ENCODE measurements at places on chromosomes 16 and 17.

- DNase-seq: no peak
These were observed 28.2 kb upstream of the ZC3H18 start for GRCh38 chr16:88541831-88542616.

DNA sequence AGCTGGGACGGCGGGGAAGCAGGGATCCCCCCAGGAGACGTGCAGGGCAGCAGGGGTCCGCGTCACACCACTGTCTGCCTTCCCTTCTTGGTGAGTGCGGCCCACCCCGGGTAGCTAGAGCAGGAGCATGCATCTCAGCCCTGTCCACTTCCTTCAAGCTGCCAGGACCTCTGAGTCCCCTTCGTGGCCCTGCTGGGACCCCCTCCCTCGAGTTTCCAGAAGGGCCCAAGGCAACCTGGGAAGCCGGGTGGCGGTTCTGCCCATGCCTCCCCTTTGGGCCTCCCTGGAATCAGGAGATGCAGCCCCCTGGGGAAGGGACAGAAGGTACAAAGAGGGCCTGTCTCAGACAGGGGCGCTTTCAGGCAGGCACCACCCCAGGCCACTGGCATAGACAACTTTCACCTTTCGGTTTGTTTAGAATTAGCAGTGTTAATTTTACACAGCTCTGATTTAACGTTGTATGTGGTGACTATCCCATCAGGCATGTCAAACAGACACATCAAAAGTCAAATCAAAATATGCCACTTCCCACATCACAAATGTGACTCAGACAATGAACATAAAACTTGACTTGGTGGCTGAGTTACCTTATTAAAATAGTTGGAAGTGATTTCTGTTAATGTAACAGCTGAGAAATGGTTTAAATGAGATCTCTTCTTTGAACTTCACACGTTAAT lies 94.5 kb upstream of the METRNL start:
- DNase-seq: no peak

- no peak for DNase-seq
These were observed 211.9 kb downstream of the KATNIP start for GRCh38 chr16:27761816-27762215.

DNA sequence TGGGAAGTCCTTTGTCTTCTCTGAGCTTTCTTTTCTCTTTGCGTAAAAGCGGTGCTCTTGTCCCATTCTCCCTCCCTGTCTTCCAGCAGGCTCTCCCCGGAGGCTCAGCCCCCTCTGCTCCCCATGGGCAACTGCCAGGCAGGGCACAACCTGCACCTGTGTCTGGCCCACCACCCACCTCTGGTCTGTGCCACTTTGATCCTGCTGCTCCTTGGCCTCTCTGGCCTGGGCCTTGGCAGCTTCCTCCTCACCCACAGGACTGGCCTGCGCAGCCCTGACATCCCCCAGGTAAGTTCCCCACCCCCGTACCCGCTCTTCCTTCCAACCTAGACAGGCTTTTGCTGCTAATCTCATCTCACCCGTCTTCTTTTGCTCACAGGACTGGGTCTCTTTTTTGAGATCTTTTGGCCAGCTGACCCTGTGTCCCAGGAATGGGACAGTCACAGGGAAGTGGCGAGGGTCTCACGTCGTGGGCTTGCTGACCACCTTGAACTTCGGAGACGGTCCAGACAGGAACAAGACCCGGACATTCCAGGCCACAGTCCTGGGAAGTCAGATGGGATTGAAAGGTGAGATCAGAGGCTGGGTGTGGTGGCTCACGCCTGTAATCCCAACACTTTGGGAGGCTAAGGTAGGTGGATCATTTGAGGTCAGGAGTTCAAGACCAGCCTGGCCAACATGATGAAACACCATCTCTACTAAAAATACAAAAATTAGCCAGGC lies 1.3 kb downstream of the TMEM219 start:
- no peak for DNase-seq

DNA sequence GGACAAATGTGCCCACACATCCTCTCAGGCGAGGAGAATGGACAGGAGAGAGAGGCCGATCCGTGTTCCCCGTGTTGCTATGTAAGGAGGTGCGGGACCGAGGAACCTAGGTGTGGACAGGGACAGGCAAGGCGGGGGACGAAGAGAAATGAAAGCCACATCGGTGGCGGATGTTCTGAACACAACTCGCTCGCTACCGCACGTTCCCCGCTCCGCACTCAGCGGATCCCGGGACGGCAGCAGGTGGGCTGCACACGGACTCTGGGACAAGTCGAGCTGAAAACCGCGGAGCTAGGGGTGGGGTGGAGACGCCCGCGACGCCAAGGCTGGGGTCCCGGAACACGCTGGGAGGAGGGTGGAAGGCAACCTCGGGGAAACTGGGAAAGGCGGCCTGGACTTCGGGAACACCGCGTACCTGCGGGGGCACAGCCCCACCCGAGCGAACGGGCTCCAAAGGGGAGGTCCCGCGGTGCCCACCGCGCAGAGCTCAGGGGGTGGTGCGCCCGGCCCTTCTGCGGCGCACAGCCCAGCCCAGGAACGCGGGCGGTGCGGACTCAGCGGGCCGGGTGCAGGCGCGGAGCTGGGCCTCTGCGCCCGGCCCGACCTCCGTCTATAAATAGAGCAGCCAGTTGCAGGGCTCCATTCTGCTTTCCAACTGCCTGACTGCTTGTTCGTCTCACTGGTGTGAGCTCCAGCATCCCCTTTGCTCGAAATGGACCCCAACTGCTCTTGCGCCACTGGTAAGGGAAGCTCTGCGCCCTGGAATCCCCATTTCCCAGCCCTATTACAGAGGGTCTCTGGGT lies at the start of gene MT1E:
Gene MT1E, plus strand, starts transcription at position 642 of the 803 bp plus-strand sequence. Its CDS starts 71 bp downstream, at position 713.
- DNase-seq: no peak

DNA sequence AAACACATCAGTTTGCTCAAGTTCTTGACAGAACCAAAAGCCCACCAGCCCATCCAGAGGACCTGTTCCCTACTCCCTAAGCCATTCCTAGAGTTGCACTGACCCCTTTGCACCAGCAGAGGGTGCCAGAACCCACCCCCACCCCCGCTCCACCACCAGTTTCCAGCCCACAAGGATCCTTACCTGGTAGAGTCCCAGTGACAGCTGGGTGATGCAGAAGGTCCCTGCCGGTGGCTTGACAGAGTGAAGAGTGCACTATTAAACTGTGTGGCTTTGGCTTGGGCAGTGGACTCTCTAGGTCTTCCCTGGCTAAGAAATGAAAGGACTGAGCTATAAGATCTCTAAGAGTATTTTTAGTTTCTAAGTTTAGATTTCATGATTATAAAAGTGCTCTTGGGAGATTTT lies 73.3 kb upstream of the MTMR4 start:
- DNase-seq: peak; percentile 65

DNA sequence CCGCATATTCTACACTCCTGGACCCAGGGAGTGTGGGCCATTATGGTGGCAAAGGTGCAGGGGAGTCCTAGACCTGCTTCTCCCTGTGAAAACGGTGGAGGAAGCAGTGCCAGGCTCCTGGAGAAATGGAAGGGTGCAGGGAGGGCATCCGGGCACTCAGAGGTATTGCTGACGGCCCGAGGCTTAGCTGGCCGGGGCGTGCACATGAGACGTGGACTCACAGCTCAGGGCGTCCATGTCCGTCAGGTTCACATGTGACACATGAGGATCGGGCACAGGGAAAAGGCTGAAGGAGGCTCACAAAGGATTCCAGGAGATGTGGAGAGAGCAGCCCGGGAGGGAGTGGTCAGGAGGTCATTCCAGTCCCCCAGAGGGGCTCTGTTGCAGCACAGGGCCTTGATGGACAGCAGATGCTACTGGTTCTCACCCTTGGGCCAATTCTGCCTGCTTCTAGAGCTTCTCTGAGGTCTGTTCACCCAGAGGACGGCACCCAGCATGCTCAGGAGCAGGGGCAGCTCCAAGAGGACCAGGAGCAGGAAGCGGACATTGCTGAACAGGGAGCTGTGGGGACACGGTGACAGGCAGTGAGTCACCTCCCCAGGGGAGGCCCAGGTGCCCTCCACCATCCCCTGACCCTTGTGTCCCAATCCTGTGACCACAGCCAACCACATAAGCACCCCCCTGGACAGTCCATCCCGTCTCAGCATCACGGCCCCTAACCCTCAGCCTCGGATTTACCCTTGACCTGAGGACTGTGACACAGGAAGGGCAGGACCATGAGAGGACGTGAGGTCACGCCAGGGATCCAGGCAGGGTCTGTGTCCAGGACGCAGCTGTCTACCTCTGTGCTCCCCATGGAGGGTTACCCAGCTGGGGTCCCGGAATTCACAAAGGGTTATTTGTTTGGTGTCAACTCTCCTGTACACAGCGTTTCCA lies 4.5 kb downstream of the CD300C start:
- no peak for DNase-seq

GRCh38 chr17:2138761-2139160 lies 83.9 kb downstream of the HIC1 start:
- no peak for DNase-seq

- no peak for DNase-seq
These were observed 10.7 kb downstream of the GFOD2 start for GRCh38 chr16:67708368-67708771.

GRCh38 chr17:8658810-8659209 lies 28.3 kb upstream of the MYH10 start:
- DNase-seq: no peak

GRCh38 chr17:36939802-36940312 lies 2.6 kb downstream of the LHX1 start:
- no peak for DNase-seq

GRCh38 chr17:48631693-48632578 lies 5.8 kb upstream of the HOXB9 start:
- DNase-seq: peak; percentile 5

DNA sequence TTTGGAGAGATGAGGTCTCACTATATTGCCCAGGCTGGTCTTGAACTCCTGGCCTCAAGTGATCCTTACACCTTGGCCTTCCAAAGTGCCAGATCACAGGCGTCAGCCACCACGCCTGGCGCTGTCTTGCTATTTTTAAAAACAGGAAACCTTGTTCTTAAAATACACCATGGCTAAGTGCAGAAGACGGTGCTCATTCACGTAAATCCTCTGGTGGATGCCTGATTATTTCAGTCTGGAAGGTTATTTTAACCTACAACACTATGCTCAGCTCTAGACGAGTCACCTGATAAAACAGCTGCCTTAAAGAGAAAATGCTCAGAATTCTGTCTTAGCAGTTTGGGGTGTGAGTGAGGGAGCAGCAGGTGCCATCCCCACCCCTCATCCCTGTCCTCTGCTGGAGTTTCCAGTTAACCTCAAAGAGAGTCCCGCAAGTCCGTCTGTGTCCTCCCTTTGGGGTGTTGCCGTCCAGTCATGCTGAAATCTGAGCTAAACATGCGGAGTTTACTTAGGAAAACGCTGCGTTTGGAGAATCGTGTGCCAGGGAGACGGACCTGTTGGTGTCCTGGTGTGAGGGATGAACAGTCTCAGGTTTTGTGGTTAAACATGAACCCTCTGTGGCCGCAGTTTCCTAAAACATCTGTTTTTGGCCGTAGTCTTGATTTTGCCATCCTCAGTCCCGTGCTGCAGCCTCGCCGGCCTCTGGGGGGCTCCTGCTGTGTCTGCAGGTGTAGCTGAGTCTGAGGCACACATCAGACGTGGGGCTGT lies 17.1 kb downstream of the SPG7 start:
- no peak for DNase-seq

- no peak for DNase-seq
These were observed 290.9 kb downstream of the MAF start for GRCh38 chr16:79309606-79310005.

GRCh38 chr16:14117051-14117450 lies 45.9 kb downstream of the MRTFB start:
- no peak for DNase-seq

- DNase-seq: no peak
These were observed 207.1 kb downstream of the ZFHX3 start for GRCh38 chr16:72840631-72841381.

- no peak for DNase-seq
These were observed 199.4 kb downstream of the RBFOX3 start for GRCh38 chr17:79411419-79411818.

DNA sequence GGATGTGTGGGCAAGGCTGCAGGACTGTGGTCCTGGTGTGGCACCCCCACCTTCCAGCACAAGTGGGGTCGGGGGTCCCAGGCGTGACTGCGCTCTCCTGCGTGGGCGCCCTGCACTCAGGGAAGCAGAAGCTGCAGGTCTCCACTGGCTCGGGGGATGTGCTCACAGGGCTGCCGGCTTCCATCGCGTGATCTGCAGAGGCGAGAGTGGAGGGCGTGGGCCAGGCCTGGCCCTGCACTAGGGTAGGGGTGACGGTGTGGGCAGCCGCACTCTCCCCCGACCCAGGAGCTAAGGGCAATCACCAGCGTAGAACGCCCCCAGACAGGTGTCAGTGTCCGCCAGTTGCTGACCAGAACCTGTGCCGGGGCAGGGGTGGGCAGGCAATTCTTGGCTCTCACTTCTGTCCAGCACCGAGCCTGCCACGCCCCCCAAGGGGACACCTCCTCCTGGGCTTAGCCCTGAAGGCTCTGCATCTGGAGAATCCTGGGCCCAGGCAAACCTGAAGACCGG lies 32.3 kb downstream of the TNFRSF13B start:
- no peak for DNase-seq

- no peak for DNase-seq
These were observed 4.1 kb upstream of the SLC38A10 start for GRCh38 chr17:81298991-81299738.
